ENCODE measurements at places on chromosomes 7 and 10.

- DNase-seq: no peak
Measured at GRCh38 chr10:84012831-84013458, 126.4 kb upstream of the GHITM start.

- peak; percentile 2 for DNase-seq
Measured at GRCh38 chr7:20113427-20114027, 103.7 kb downstream of the MACC1 start.

DNA sequence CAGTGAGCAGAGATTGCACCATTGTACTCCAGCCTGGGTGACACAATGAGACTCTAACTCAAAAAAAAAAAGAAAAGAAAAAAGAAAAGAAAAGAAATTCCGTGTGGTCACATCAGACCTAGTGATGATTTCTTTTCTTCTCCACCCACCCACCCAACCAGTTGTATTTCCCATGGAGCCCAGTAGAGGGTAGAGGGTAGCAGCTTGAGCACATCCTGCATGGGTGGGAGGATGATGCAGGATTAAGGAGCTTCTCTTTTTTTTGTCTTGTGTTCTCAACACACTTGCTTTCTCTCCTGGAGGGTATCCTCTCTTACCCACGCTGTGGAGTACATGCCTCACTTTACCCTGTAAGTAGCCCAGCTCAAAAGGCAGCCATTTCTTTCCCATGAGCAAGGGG, 118.6 kb upstream of the CARD11 start:
- DNase-seq: no peak

GRCh38 chr7:954330-955238, at the start of gene ADAP1:
TSS of gene ADAP1 (minus strand) at chr7:954680. CDS start at chr7:954477, 203 bp downstream.
- peak; percentile 67 for DNase-seq

GRCh38 chr10:52280051-52280450, 34.0 kb upstream of the DKK1 start:
- DNase-seq: no peak

- peak; percentile 52 for DNase-seq
Measured at GRCh38 chr10:71725998-71726579, 6.5 kb upstream of the C10orf105 start.

GRCh38 chr7:155512246-155512887, 34.0 kb downstream of the CNPY1 start:
- DNase-seq: no peak

DNA sequence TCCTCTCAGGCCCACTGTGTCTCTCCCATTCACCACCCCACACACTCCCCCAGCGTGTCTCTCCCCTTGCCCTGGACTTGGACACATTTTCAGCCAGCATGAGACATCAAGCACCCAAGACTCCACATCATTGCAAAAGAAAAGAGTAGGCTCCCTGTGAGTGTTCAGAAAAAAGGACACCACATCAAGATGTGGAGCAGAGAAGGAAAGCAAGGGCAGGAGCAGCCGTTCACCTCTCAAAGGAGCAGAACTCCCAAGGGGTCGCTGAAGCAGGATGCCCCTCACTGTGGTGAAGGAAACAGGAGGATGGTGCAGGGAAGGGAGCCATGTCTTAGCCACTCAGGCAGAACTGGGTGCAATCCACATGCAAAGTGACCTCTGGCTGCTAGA, 89.9 kb upstream of the MACROH2A2 start:
- DNase-seq: no peak

DNA sequence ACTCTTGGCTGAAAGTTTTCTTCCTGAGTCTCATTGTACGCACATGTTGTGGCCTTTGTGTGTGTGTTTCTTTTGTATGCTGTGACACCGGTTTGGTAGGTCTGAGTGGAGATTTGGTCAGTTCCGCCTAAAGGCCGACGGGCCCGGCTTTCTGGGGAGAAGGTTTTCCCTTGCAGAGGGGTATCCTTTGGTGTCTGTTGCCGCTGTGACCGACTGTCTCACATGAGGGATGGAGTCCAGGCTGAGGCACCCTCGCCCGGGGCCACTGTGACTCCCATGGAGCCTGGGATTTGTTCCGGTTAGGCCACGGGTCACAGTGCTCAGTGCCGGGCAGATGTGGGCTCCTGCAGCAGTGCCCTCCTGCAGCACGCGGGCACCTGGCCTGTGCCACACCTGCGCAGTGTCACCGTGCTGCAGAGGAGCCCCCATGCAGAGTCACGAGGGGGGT, 19.4 kb downstream of the INPP5A start:
- DNase-seq: no peak

- DNase-seq: no peak
Measured at GRCh38 chr7:32670110-32671025, 175.1 kb downstream of the AVL9 start.

DNA sequence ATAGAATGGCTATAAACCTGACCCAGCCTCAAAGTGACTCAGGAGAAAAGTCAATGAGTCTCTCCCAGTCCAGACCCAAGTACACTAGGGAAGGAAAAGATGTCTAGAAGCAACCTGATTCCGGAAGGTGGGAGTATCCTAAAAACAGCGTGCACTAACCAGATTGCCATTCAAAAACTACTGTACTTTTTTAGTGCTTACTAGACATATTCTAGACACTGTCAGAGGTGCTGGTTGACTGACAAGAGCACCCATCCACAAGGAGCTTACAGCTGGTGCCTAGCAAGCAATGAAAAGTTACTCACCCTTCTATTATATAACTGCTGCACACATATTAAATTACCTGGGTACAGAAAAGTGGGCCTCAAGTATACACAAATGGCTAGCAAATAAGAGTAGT, 81.0 kb downstream of the SIRT1 start:
- no peak for DNase-seq

- no peak for DNase-seq
Measured at GRCh38 chr10:34058845-34059614, 724.6 kb upstream of the NRP1 start.

Data from CD4-positive, alpha-beta T cell treated with Interleukin-1 beta for 1 hour (primary cell).